Activated naive CD4-positive, alpha-beta T cell (primary cell): ENCODE measurements at places on chromosomes 5 and 9.

DNA sequence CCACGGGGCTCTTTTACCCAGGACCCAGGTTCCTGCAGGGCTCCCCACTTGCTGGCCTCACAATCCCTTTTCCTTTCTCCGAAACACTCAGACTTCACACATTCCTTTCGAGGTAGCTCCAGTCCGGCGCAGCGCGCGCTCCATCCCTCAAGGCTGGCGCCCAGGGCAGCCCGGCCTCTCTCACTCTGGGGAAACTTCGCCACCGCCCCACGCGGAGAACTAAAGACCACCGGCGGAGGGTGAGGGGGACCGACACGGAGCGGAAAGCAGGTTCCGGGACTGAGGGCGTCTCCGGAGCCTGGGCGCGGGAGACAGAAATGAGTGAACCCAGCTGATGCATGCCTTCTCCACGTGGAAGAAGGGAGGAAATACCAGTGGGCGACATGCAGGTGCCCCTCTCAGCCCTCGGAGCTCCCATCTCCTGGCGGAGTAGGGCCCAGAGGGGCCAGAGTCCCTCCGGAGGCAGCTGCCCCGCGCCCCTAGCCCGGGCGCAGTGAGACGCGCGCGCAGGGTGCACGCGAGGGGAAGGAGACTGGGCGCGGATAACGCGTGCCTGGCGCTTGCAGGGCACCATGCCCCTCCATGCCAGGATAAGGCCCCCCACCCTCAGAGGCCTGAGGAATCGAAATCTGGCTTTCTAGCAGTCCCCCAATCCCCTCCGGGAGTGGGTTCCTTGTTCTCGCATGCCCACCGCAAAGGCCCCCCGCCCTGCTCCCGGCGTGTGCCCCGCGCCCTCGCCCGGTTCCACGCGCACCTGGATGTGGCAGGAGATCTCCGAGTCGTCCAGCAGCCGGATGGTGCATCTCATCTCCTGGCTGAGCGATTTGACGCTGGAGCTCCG is 650 bp downstream of the FRMD3 start:
- DNase-seq, result no peak

DNA sequence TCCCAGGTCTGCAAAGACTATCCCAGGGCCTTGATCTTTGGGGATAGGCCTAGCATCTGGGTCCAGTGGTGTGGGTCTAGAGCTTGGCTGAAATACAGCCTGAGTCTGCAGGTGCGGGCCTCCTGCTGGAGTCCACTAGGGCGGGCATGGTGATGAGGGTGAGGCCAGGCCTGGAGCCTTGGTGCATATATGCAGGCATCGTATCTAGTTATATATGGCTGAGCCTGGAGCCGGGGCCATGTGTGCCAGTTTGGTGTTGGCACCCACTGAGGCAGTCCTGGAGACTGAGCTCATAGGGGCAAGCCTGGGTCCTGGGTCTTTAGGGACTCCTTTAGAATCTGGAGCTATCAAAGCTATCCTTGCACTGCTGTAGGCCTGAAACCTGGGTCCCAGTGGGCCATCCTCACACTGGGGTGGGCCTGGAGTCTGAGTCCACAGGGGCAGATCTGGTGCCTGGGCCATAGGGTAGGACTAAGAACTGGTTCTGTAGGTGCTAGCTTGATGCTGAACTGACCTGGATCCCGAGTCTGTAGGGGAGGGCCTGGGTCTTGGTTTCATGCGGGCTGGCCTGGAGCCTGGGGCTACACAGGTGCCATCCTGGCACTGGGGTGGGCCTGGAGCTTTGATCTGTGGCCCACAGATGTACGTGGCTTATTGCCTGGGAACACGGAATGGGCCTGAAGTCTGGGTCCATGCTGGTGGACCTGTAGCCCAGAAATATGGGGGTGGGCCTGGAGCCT is 346.5 kb upstream of the MEF2C start:
- DNase-seq, result no peak

GRCh38 chr9:80867731-80868130 is 821.6 kb downstream of the TLE1 start:
- DNase-seq, result no peak

DNA sequence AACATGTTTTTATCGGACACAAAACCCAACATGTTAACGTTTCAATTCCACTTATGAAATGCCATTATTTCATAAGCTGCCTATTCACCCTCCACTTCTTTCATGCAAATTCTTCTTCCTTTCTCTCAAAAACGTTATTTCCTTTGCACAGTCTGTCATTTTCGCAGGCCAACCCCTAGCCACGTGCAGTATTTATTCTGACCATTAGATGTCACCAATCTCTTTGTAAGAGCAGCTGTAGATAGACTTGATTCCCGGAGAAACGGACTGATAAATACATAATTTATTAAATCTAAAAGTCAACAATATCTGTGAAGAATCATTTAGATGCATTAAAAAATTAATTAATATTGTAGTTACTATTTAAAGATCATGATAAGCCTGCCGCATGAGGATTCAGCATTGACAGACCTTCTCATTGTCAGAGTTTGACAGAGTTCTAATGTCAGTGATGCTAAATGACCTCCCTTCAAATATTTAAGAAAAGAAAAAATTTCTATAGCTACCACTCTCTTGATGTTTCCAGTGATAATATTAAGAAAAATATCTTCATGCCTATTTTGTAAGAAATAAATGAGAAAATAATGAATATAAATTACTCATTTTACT is 933.6 kb downstream of the CDH12 start:
- DNase-seq, result no peak

GRCh38 chr9:120860083-120860482 is 16.9 kb downstream of the PHF19 start:
- no peak for DNase-seq
